ENCODE measurements at places on chromosomes 16 and 17. TPM values are rescaled to one million over a fixed set of nuclear protein-coding genes. Genes with fewer than 3 reads are reported as not detected.

PLEKHH3 gene
- total RNA-seq, result 38.0 TPM

FLOT2 gene
- total RNA-seq, result 291 TPM

KRTAP1-5 gene
- total RNA-seq, result not detected

NAA38 gene
- 116 TPM for total RNA-seq

TMEM114 gene
- not detected for total RNA-seq

HNF1B gene
- 2.7 TPM for total RNA-seq

FOXJ1 gene
- not detected for total RNA-seq

KRT23 gene
- total RNA-seq, result not detected
